GM12891 (cell line): ENCODE measurements at places on chromosomes 11 and 22.

DNA sequence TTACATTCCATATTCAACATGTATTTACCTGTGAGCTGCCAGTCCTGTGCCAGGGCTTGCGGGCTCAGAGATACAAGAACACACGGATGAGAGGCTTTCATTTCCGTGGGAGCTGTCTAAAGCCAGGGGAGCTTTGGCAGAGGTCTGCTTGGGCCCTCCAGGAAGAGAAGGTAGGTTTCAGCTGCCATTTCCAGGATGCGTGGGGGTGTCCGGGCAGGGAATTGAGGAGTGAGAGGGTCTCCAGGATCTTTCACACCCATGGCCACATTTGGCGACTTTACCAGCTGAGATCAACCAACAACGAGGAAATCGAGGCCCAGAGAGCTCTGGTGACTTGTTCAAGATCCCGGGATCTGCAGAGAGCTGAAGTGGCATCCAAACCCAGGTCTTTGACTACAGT is 119.6 kb downstream of the BUD13 start:
- no peak for DNase-seq

DNA sequence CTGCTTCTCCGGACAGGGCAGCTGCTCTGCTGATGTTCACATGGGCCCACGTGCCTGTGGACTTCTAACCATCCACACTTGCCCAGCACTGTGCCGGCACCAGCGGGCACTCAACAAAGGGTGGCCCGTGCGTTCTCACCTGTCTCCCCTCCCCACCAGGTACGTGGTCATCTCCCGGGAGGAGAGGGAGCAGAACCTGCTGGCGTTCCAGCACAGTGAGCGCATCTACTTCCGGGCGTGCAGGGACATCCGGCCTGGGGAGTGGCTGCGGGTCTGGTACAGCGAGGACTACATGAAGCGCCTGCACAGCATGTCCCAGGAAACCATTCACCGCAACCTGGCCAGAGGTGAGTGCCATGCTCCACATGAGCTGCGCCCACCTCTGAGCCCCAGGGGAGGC is 66.7 kb downstream of the SYT13 start:
- DNase-seq = no peak

DNA sequence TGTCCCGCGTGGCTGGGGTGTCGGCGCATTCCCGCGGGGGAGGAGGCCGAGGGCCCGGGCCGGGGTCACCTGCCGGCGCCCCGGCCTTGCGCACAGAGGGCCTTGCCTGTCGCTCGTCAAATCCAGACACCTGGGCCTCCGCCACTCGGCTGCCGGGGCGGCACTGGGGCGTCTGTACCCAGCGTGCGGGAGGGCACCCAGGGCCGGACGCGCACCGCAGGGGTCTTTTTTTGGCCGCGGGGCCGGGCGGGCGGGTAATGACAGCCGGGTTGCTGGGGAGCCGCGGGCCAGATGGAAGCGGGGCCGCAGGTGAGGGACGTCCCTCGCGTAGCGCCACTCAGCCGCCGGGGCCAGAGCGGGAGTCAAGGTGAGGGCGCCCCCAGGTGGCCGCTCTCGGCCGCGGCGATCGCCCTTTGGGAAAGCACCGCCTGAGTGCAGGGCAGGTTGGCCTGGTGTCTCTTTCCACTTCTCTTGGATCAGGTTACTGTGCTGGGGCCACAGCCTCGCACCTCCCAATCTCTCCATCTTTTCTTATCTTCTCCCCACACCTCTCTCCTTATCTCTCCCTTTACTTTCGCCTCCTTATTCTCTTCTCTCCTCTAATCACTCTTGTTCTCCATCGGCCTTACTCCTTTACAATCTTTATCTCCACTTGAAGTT is 3.5 kb downstream of the PHLDB1 start:
- peak; percentile 69 for DNase-seq

DNA sequence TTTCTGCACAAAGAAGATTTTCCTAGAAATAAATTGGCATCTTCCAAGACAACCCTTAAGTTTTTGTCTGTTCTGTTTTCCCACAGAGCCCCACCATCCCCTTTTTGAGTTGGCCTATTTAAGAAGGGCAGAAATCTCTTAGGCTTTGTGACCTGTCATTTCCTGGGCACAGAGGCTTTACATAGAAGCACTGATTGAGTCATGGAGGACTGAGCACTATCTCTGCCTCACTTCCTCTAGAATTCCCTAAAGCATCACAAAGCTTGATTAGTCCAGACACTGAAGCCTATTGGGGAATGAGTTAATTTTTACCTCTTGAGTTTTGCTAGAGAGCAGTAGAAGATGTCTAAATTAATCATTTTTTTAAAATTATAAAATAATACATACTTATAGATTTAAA is 25.4 kb downstream of the TRIM44 start:
- DNase-seq = no peak

- DNase-seq = no peak
These were observed 60.2 kb downstream of the LRRC32 start for GRCh38 chr11:76610371-76610770.

DNA sequence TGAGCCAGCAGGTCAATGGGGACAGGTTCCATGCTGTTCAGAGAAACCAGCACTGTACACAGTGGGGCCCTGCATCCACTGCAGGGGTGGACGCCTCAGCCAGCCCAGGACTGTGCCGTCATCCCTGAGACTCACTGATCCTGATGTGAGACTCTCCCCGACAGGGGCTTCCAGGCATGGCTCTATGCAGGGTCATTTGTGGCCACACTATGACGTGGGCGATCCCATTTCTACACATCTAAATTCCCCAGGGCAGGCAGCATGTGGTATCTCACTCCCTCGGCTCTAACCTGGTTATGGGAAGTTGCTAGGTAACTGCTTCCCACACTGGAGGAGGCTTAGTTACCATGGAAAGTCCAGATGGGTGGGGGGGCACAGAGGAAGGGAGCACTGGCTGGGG is 14.2 kb upstream of the FAM83F start:
- no peak for DNase-seq
